Stimulated activated CD4-positive, alpha-beta T cell treated with anti-CD3 and anti-CD28 coated beads, Interleukin-1b, Interleukin-23, amount 100 ng/mL, for 24 hours (primary cell): ENCODE measurements at places on chromosomes 4 and X.

DNA sequence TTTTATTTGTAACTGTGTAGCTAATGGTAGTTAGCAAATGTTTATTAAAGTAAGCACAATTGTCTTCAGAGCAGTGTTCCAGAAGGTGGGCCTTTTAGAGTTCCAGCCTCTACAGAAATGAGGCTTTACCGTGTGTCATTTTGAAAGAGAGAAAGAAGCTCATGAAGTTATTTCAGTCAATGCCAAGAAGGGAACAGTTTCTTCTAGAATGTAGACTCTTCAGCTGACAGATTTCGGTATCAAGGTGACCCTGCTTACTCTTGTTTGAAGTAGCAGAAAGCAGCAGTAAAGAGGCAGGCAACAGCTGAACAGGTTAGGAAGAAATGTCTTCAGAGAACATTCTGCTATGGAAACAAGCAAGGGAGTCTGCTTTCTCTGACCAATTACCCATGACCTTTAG is 93.6 kb downstream of the TASL start:
- no peak for DNase-seq

DNA sequence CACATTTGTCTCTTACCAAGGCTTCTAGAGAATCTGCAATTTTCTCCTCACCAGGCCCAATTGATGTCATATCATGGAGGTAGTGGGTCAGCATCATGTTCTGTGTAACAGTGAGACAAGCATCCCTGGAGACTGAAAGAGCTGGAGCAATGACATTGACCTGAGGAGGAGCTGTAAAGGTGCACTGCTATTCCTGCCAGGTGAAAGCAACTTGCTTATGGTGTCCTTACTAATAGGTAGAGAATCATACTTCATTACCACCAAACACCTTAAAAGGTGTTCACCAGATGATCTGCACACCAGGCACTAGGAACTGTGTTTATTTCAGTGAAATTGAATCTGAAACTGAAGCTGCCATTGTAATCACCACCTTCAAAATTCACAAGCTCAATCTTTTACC is 188.7 kb downstream of the AFAP1 start:
- no peak for DNase-seq

- no peak for DNase-seq
These were observed 659.8 kb upstream of the MAGEB2 start for GRCh38 chrX:29555465-29556091.

DNA sequence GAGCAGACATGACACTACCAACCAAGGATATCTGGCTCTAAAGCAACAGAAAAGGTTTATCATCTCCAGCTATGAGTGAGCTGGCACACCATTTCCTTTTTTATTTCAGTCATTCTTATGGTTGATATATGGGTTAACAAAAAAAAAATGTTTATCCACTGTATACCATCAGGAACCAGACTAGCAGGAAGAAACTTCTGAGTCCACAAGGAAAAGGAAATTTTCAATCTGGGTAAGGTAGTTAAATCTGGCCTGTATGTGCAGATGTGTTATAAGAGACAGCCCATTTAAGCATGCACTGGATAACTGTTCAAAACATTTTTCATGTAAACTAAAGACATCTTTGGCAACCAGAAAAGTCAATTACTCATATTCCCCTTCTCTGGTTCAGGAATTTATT is 35.0 kb downstream of the AMMECR1 start:
- no peak for DNase-seq

GRCh38 chrX:86121916-86122315 is 26.3 kb upstream of the DACH2 start:
- DNase-seq = no peak

DNA sequence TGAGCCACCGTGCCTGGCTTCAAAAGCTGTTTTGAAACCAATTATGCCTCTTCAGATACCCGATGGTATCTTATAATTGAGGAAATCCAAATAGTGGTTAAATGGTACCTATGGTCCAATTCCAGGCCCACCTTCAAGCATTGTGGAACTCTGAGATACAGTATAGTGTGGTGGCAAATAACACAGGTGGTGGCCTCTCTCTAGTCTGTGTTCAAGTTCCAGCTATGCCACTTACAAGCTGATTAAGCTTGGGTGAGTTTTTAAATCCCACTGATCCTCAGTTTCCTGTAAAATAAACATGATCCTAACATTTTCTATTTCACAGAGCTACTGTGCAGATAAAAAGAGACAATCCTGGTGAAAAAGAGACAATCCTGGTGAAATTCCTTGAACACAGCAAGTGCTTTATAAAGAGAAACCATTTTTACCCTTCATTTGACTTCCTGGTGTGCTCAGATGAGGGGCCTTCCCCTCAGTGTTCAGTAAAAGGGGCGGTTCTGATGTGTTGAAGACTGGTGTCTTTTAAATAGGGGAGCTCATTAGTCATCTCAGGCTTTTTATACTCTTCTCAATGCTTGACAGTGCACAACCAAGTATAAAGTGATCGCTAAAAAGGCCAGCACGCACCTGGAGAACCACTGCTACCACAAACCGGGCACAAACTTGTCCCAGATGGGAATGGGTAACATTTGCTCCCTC is 30.8 kb upstream of the CD40LG start:
- DNase-seq = no peak

DNA sequence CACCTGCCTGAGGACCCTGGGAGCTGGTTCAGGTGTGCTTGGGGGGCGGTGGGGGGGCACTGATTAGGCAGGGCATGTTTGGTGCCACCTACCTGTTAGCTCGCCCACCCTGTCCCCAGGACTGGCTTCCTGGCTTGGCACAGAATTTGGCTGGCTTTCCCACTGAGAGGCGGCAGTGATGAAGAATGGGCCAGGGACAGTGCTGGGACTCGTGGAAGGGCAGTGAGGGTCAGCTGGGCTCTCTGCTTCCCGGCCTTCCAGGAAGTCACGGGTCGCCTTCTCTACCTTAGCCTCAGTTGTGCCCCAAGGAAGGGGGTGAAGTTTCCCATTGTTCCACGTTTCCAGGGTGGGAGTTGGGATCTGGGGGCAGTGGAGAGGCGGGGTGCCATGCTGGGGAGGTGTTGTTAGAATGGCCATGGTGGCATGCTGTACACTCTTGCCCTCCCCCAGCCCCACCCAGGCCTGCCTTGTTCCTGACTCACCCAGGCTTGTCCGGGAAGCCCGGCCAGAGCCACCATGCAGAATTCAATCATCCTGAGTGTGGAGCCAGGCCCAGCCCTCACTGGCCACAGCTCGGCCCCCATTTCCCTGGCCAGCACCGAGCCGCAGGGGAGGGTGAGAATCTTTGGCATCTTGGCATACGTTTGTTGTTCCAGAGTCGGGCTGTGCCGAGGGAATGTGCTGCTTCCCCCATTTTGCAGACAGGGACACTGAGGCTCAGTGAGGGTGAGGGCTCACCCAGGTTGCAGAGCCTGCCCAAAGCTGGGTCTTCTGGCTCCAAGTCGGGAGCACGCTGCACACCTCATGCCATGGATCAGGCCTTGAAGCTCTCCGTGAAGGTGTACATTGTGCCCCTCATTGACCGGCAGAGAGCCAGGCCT is 21.9 kb upstream of the GPR78 start:
- no peak for DNase-seq

DNA sequence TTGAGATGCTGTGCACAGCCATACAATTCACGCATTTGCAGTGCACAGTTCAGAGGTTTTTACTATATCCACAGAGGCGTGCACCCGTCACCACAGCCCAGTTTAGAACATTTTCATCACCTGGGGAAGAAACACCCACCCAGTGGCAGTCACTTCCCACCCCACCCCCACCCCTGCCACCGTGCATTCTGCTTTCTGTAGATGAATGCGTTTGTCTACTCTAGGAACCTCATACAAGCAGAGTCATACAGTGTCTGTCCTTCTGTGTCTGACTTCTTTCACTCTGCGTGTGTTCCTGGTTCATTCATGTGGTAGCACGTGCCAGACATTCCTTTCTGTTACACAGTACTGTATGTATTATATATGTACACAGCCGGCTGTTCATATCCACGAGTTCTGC is 122.8 kb downstream of the TBL1X start:
- no peak for DNase-seq

- DNase-seq = no peak
These were observed 31.5 kb downstream of the WWC2 start for GRCh38 chr4:183130328-183131155.
